ENCODE measurements at places on chromosomes 6 and 20.
A peak's percentile ranks its signal among the peaks of the same experiment; 100 is the strongest.

DNA sequence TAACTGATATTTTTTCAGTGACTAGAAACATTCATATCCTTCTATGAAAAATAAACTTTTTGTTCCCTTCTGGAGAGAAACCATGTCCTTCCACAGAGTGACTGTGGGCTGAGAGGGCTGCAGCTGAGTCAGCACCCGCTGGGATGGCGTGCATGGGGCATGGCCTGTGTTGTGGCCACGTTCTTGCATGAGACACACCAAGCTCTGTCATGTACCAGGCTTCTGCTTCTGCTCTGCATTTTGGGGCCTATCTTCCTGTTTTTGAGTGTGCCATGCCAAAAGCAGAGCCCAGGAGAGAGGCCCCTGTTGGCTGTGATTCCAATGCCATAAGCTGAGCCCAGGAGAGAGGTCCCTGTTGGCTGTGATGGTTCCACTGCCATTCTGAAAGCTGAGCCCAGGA is 10.8 kb downstream of the APMAP start:
- DNase-seq = no peak

DNA sequence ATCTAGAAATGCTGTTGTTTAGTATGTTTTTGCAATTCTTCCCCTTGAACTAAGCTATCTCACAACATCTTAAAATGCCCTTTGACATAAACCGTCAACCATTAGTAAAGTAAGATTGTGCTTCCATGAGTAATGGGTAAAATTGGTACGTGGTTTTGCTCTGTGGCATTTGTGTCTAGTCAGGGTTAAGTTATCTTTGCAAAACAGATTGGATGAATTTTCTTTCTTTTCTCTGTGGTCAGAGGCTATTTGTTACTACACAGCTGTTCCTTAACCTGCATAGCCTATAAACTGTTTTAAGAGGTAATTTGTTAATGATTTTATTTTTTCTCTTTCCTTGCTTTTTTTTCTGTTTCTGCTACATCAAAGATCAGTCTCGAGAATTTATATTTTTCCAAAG is 75.4 kb downstream of the RPP40 start:
- DNase-seq = no peak

DNA sequence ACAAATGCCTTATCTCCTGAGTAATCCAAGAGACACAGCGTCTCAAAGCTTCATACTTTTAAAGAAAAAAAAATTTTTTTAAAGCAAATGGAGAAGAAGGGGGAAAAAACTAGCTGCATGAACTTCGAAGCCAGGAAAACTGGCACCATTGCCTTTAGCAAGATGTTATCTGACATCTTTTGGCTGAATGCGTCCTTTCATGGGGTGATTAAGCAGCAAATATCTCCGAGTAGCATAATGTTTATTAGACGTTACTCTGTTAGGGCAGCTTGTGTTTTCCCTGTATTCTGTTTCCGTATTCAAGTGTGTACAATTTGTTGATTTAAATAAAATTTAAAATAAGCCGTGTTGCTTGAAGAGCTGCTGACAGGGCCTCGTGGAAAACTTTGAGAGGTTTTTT is 76.5 kb upstream of the TSHZ2 start:
- DNase-seq = no peak

GRCh38 chr6:56293781-56294180 is 46.4 kb upstream of the COL21A1 start:
- no peak for DNase-seq

DNA sequence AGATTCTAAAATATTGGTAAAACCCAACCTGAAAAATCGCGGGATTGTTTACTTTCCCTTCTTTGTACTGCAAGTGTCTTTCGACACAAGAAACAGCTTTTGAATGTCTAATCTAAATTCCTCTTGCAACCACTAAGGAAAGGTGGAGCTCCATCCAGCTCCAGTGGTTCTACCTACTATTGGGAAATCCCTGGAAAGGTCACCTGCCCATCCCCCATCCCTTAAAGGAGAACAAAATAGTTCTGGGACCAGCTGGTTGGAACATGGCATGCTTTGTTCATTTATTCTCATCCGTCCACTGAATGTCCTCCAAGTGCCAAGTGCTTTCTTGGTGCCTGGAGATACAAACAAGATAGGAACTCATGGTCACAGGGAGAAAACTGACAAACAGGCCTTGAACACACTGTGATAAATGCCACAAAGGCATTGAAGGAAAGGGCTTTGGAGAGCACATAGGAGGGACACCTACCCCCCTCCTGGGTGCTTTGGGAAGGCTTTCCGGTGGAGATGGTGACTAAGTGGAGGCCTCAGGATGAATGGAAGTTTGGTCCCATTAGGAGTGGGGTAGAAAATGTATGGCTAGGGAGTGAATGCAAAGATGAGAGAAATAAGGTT is 2.3 kb upstream of the CITED2 start:
- no peak for DNase-seq

- DNase-seq = no peak
Measured at GRCh38 chr20:62845416-62846160, 16.0 kb downstream of the TCFL5 start.

GRCh38 chr6:47242483-47243386 is 67.0 kb downstream of the TNFRSF21 start:
- peak; percentile 61 for DNase-seq

- no peak for DNase-seq
Measured at GRCh38 chr20:7772371-7772770, 167.9 kb downstream of the HAO1 start.

- DNase-seq = no peak
Measured at GRCh38 chr6:121205569-121205968, 128.7 kb downstream of the TBC1D32 start.

GRCh38 chr20:18678549-18679419 is 90.9 kb downstream of the DTD1 start:
- DNase-seq = no peak

- DNase-seq = no peak
Measured at GRCh38 chr6:125828476-125829039, 37.8 kb downstream of the NCOA7 start.
